ENCODE measurements at places on chromosomes 11 and 22.

DNA sequence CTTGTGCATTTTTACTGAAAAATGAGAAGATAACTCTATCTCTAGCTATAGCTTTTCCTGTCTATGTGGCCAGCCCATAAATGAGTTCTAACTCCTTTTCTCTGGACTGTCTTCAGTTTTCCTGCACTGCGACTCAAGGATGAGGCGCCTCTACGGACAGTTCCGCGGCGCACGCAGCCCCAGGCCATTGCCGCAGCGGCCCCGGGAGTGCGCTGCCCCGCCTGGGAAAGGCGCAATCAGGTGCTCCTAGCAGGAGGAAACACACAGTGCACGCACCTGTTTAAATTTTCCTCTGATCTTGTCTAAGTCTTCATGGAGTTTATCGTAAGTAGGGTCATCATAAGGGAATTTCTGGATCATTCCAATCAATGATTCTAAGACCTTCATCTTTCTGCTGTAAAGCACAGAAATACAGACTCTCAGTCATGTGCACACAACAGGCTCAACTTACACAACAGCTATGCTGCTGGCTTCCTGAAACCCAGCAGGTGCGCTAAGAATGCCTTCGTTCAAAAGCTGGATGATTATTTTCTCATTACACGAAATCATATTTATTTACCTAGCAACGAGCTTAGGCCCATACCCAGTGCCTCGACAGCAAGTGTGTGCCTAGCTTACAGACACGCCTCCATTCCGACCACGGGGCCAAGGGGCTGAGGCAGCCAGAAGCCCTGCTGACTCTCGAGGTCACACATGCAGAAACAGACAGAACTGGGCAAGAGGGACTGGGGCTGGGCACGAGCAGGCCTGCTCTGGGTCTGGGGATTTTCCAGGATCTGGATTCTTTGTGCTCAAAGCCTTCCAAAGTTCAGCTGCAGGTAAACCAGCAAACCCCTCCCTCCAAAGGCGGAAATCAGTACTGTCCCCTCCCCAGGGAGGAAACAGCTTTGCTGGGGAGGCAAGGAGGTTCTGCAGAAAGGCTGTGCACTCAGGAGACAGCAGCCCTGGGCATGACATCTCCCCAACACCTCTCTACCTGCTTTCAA lies 7.2 kb downstream of the LTO1 start:
- DNase-seq, result no peak

GRCh38 chr11:36041988-36042611 lies 98.2 kb downstream of the LDLRAD3 start:
- no peak for DNase-seq

- no peak for DNase-seq
These were observed 6.5 kb upstream of the SCUBE1 start for GRCh38 chr22:43349636-43350035.

- DNase-seq, result no peak
These were observed 23.8 kb upstream of the SCN3B start for GRCh38 chr11:123678246-123678645.

GRCh38 chr11:110297726-110298300 lies 1.4 kb upstream of the RDX start:
- DNase-seq, result no peak
